Effector memory CD8-positive, alpha-beta T cell (primary cell): ENCODE measurements at places on chromosomes 16 and 17.

- DNase-seq = no peak
Observed at GRCh38 chr16:56625943-56626654, 518 bp downstream of the MT1E start.

GRCh38 chr17:61584866-61585265 lies 6.2 kb downstream of the NACA2 start:
- DNase-seq = no peak

GRCh38 chr16:67961551-67961957 lies 6.9 kb downstream of the SLC12A4 start:
- no peak for DNase-seq

DNA sequence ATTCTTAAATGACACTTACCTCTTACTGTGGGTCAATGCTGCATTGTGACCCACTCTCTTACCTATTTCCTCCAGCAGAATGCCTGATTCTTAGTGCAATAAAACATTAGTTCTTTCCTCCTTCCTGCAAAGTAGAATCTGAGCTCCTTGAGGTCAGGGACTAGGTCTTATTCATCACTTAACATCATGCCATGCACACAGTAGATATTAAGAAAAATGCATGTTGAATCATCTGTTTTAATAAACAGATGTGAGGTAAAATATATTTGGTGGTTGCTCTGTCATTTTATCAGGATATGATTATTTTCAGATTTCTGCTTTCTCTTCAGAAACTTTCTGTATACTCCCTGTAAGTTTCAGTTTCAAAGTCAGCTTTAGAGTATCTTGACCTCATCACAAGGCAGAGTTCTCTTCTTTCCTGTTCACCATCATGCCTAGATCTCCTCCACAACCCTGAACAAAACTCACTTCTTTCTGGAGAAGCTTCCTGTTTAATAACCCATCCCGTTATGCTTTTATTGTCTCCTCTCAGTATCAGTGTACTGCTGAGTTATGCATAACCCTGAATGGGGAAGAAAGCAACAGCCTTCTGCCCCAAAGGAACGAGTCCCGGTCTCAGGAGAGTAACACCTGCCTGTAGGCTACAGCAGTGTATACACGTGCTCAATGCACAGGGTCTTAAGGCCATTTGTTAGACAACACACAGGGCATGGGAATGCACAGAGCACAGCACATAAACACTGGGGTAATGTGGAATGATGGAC lies 30.3 kb upstream of the SUPT4H1 start:
- no peak for DNase-seq

DNA sequence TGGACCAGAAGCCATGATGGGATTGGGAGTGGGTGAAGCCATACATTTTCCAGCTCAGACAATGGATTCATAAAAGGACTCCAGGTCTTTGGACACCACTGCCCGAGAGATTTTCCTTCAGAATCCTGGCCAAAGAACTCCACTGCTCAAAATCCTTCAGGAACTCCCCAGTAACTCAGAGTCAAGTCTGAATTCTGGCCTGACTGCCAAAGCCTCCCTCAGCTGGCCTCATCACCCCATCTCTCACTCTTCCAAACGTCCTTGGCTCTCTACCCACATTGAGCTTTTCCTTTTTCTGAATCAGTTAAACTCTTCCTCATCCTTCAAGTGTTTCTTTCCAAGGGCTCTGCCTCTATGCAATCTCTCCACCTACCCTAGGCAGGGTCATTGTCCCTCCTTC lies 1.2 kb upstream of the SEPTIN1 start:
- no peak for DNase-seq

GRCh38 chr16:84218956-84219355 lies 20.9 kb downstream of the KCNG4 start:
- no peak for DNase-seq

DNA sequence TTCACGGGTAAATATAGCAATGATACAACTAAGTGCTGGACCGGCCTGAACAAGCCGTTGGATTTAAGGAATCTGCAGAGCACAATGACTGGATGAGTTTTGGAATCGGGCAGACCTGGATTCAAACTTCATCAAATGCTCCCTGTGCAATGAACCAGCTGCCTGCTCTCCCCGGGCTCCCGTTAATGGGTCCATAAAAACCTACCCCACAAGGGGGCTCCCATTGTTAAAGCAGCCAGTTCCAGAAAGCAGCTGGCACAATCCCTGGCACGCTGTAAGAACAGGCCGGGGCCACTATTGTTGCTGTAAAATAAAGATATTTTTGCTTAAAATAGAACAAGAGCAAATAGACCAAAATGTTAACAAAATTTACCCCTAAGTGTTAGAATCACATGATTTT lies 131.9 kb downstream of the C16orf95 start:
- DNase-seq = no peak

DNA sequence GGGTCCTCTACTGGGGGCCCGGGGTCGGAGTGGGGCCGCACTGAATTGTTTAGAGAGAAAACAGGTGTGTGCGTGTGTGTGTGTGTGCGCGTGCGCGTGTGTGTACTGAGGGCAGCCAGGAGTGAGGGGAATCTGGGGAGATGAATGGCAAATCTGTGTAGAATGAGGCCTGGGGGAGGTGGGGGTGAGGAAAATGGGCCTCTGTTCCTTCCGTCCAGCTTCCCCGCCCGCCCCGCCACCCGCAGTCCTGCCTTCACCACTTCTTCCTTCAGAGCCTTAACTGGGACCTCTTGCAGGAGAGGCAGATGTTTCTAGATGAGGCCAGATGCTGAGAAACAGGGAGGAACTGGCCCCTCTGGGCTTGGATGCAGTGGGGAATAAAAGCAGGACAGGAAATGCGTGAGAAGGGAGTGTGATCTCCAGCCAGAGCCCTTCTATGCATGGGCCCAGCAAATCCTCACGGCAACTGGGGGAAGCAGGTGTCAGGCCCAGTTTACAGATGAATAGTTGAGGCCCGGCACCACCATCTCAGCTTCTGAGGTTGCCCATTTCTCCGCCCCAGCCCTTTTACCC lies 29.7 kb upstream of the NGFR start:
- DNase-seq = no peak

DNA sequence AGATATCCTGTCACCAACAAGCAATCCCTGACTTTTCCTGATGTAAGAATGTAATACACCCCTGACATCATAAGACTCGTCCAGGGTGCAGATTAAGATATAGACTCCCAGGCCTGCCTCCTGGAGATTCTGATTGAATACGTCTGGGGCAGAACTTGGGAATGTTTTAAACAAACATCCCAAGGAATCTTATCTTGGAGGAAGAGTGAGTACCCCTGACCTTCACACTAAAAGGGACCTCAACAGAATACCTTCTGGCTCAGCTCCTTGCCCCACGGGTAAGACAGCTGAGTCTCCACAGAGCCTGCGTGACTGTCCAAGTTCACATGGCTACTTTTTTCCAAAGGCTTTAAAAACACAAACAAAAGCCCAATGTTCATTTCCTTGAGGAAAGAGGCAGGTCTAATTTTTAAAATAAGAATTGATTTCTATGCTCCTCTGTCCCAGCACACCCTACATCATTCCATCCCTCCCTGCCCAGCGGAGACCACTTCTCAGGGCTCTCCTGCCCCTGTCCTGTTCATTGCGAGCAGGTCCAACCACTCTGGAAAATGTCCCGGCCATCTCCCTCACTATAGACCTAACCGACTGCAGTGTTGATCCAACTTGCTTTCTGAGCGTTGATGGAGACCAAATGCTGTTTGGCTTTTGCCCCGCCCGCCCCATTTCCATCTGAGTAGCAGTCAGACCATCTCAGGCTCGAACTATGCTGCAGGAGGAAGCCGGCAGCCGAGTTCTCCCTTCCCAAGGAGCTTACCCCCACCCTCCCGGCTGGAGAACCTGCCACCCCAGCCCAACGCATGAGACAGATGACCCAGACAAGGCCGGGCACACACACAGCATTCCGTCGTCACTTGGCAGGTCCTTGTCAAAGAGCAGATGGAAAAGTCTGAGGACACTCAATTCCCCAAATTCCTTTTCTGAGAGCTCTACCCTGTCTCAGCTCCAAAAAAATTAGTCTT lies 44.1 kb upstream of the MYH10 start:
- no peak for DNase-seq

- no peak for DNase-seq
Observed at GRCh38 chr17:5297245-5297644, 15.2 kb downstream of the RABEP1 start.

DNA sequence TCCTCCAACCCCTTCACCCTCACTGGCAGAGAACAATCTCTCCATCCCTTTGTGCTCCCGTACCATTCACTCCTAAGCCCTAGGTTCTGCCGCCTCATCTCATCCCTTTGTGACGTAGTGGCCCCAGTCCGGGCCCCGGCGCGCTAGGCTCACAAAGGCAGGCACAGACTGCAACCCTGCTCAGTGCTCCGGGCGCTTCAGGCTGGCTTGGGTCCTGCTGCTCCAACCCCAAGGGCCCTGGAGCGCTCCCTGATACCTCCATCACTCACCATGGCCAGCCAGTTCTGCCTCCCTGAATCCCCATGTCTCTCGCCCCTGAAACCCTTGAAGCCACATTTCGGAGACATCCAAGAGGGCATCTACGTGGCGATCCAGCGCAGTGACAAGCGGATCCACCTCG lies at the start of gene KIF2B:
KIF2B (plus strand) TSS at position 164 of the 400 bp plus-strand sequence; CDS start at position 271, 107 bp downstream.
- DNase-seq = no peak

DNA sequence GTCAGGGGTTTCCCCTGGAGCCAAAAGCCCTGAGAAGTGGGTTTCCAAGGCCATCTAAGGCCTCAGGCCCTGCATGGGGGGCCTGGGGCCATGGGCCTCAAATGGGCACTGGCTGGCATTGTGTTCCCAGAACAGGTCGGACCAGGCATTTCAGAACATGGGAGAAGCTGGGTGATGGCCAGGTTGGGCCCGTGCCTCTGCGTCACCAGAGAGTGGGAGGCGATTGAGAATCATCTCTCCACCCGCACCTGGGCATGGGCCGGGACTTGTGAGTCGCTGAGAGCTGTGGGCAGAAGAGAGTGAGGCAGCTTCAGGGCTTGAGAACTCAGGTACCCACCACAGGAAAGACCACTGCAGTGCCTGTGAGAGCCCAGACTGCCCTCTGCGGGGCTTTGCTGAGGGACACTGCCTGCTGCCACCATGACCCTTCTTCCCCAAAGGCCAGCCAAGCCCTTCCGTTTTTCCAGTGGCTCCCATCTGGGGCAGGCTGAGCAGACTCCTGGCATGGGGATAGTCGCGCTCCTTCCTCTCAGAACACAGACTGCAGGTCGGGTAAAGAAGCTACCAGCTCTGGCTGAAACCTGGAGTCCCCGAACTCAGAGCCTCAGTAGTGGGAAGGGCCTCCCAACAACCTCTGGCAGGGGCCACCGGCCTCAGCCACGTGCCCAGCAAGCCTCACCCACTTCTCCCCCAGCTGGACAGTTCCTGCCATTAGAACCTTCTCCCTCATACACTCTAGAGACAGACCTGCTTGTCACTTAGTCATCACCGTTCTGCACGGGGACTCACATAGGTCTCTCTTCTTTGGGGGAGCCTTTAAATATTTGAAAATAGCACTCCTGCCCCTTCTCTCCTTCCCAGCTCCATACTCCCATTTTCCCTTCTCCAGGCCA lies 1.6 kb downstream of the RAB11FIP4 start:
- DNase-seq = no peak

GRCh38 chr16:69929480-69929879 lies 21.7 kb upstream of the CLEC18A start:
- DNase-seq = no peak

DNA sequence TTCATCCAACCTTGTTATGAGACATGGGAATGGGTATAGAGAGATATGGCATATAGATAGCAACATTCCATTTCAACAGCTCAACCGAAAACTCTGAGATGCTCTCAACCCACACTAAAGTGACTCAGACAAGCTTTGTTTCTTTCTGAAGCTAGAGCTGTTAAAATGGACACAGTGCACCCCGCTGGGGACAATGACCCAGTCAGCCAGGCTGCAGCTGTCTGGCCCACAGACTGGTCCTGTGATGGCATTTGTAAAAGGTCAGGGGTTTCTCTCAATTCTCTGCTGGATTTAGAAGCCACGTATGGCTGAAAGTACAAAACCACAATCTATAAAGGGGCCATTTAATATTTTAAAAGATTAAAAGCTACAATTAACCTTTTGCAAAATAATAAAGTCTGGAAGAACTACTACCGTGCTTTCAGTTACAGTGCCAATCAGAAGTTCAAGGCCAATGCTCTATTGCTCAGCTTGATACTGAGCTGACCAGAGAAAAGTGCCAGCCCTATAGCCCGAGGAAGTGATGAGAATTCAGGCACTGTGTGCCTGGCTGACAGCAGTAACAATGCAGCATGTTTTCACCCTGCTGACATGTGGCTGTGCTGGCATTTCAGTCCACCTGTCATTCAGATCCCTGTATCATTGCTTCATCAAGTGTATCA lies 60.2 kb downstream of the TEX2 start:
- no peak for DNase-seq

- peak; percentile 44 for DNase-seq
Observed at GRCh38 chr17:9021158-9021991, at the start of gene NTN1. Gene NTN1, plus strand, starts transcription at chr17:9021510. Its CDS starts 864 bp downstream, at chr17:9022374.
